ENCODE measurements at places on chromosomes 16 and 17.

GRCh38 chr17:78679495-78680395 lies 102.3 kb downstream of the CYTH1 start:
- DNase-seq: no peak

- no peak for DNase-seq
Observed at GRCh38 chr17:34614698-34615097, 35.3 kb downstream of the TMEM132E start.

DNA sequence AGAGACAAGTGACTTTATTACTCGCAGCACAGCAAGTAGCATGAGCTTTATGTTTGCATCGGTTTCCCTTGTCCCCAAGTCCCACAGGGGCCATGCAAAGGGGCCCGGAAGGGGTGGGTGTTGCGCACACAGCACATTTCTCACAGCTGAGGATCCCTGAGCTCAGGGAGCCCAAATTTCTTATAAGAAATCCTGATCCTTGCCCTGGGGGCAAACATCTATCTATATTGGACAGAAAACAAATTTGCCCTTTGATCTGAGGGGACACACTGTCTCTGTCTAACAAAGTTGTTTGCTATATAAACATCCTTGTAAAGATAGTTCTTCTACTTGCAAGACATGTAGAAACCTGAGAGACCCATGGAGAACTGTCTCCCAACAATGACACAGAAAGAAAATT lies 35.7 kb upstream of the MEAK7 start:
- DNase-seq: no peak

- DNase-seq: no peak
Observed at GRCh38 chr16:53809088-53809932, 105.4 kb downstream of the FTO start.

GRCh38 chr16:27977966-27978365 lies 85.5 kb downstream of the GSG1L start:
- no peak for DNase-seq

DNA sequence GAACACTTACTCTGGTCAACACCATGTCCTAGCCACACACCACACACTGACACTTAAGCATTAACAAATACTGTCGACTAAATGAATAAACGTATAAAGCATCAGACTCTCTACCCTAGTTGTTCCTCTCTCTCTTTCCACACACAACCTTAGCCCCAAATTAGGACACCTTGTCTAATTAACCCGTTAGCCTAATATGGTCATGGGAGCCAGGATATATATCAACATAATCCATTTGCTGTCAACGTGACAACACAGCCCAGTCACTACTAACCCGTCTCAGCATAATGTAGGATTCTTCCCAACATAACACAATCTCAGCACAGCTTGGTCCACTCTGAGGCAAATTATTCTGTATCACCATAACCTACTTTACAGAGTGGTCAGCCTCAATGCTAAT lies 2.2 kb downstream of the DVL2 start:
- DNase-seq: no peak

- no peak for DNase-seq
Observed at GRCh38 chr16:1877089-1877488, 5.1 kb upstream of the MEIOB start.

DNA sequence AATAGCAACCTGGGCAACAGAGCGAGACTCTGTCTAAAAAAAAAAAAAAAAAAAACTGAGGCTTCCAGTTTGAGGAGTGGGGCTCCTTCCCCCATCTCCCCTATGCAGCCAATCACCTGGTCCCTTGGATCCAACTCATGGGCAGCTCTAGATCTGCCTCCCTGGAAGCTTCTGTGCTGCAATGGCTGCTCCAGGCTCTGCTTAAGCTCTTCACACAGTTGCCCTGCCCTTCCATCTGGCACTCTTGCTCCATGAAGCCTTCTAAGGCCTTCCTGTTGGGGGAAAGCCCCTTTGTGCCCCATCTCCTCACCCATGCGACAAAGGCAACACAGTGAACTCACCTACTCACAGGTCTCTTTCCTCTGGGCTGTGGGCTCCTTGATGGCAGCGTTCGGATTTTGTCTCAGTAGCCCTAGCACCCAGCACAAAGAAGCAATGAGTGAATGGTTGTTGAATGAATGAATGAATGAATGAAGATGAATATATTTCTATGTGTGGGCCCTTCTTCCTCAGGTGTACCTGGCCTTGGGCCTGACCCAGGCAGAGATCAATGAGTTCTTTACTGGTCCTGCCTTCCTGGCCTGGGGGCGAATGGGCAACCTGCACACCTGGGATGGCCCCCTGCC lies 1.9 kb downstream of the NAGLU start:
- no peak for DNase-seq

DNA sequence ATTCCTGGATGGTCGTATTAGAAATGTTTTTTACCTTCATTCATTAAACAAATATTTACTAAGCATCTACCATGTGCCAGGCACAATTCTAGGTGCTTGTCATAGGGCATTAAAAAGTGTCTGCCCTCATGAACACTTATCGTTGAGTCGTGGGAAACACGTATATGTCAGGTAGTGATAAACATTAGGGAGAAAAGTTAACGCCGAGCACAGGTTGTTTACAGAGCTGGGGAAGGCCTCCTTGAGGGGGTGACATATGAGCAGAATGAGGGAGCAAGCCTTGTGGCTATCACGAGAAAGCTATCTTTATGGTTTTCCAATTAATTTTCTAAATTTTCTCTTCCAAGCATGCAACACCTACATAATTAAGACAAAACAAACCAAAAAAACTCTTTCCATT lies 985 bp upstream of the ZNF213 start:
- no peak for DNase-seq

DNA sequence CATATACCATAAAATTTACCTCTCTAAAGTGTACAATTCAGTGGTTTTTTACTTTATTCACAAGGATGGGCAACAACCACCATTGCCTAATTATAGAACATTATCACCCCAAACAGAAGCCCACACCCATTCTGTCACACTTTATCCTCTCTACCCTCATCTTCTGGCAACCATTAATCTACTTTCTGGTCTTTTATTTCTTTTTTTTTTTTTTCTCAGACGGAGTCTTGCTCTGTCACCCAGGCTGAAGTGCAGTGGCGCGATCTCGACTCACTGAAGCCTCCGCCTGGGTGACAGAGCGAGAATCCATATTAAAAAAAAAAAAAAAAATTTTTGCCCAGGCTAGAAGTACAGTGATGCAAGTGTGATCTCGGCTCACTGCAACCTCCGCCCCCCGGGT lies 90.7 kb upstream of the CLEC18B start:
- no peak for DNase-seq

DNA sequence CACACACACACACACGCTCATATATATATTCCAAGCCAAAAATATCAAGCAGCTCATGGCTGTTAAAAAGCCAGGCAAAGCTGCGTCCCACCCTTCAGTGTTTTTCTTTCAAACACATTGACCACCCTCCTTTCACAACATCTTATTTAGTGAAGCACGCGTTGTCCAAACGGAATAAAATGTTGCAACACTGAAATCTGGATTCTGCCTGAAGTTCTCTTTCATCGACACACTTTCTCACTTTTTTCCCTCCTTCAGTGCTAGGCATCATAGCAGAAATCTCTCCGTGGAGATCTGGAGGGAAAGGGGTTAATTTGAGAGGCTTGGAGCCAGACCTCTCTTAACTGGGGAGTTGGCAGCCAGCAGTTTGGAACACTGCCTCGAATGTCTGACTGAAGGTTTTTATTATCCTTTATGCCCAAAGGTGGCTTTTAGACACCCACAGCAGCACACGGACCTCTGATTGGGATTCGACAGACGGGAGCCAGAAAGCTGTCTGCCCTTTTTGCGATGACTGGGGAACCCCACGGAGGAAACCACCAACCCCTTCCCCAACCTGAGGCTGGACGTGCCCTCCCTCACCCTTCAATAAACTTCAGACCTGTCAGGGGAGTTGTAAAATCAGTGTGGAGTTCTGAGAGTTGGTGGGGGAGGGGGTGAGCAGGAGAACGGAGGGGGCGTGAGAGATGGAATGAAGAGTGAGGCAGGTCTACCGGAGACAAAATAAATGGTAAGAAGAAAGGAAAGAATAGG lies 833.6 kb upstream of the SOX9 start:
- DNase-seq: no peak
